Bone marrow (tissue), 2 donors: ENCODE measurements at places on chromosomes 6 and 20.

DNA sequence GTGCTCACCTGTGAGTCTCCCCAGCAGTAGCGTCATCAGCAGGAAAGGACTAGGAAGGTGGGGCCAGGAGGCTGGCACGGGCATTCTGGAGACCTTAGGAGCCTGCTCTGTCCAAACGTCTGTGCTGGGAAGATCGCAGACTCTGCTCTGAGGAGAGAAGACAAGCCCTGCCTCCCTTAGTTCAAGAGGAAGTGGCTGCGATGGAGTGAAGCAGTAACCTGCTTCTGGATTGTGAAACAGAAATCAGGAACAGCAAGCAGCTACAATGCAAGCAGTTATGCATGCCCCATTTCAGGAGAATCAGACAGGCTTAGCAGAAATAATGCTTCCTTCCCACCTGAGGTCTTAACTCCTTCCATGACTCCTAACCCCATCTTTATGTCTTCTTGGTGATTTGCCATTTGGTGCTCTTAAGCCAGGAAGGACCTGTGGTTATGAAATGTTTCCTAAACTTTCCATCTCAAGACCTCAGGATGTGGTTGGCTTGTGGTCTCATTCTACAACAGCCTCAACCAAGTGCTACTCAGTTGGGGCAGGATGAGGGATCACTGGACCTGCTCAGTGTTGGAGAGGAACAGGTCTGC lies at the start of gene SIRPB1:
TSS of gene SIRPB1 (minus strand) at position 149 of the 584 bp plus-strand sequence. CDS start at position 84, 65 bp downstream.
- no peak for DNase-seq

DNA sequence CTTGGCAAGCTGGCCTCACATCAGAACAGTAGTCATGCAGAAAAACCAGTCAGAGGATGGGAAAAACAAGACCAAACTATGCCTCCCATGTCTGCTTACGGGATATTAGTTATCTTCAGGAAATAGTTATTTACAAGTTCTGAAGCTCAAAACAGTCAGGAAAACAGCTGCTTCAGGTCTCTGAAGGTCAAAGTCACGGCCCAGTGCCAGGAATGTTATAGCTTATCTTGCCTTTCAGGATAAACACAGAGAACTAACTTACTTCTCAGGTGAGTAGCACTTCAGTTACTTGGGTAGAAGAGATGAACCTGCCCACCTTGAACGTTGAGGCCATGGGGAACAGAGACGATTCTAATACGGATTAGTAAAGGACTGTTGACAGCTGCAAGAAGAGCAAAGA lies 310.7 kb downstream of the KIF16B start:
- no peak for DNase-seq

- DNase-seq, result no peak
Observed at GRCh38 chr20:11130554-11131166, 456.9 kb upstream of the JAG1 start.

DNA sequence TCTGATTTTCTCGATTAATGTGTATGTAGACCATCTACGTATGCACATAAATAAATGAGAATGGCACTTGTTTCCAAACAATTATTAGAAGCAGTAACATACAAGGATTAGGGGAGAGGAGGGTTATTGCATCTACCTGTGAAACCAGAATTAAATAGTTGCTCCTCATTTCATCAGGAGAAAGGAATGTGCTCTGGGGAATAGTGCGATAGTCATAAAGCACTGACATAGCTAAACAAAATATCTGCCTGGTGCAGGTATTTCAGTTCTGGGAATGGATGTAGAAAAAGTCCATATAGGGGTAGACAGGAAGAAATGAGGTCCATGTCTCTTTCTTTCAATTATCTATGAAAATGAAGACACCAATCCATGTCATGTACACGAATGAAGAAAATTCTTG lies 1.6 kb upstream of the ID4 start:
- DNase-seq, result no peak

DNA sequence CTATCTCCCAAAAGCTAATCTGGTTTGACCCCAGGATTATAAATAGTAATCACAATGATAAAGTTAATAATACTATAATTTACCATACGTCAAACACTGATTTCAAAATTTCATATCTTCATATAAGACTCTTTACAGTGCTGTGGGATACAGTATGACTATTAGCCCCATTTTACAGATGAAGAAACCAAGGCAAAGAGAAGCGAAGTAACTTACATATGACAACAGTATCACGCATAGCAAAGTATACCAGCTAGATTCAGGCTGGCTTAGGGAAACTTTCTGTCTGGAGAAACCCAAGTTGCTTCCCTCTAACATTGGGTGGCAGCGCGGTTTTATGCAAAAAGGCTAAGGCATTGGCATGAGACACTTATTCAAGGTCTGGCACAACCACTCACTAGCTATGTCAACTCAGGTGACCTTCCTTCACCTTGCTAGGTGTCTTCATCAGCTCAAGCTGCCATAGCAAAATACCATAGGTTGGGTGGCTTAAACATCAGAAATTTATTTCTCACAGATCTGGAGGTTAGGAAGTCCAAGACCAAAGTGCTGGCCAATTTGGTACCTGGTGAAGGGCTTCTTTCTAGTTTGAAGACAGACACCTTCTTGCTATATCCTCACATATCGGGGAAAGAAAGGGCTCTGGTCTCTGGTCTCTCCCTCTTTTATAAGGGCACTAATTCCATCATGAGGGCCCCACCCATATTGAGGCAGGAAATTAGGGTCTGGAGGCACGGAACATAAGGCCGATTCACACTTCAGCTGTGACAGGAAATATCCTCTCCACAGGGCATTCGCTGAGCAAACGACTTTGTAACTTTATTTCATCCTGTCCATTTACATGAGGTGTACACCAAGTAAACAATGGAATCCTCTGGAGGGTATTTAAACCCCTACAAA lies 22.4 kb upstream of the UTRN start:
- no peak for DNase-seq

- DNase-seq, result no peak
Observed at GRCh38 chr6:1942834-1943233, 302.6 kb downstream of the GMDS start.

GRCh38 chr6:154457046-154457713 lies 53.3 kb downstream of the CNKSR3 start:
- no peak for DNase-seq

GRCh38 chr20:59411170-59411569 lies 110.8 kb downstream of the EDN3 start:
- DNase-seq, result no peak

DNA sequence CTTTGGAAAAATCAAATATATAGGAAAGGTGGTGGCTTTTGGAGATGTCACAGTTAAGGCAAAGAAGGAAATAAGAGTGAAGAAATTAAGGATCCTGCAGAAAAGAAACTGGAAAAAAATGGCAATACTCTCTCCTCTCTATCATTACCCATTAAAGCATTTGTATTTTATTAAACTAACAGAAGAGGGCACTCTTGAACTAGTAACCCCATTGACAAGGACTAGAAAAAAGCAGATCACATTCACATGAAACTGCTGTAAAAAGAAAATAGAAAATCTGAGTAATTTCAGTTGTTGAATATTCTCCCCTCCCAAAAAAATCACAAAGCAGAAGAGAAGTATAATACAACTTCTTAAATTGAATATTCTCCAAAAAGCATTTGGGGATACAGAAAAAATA lies 104.1 kb upstream of the SLC35B3 start:
- DNase-seq, result no peak
